Thoracic aorta (tissue), 2 donors: ENCODE measurements at places on chromosomes 3 and 15. TPM values are rescaled to one million over a fixed set of nuclear protein-coding genes. Genes with fewer than 3 reads are reported as not detected.

DNA sequence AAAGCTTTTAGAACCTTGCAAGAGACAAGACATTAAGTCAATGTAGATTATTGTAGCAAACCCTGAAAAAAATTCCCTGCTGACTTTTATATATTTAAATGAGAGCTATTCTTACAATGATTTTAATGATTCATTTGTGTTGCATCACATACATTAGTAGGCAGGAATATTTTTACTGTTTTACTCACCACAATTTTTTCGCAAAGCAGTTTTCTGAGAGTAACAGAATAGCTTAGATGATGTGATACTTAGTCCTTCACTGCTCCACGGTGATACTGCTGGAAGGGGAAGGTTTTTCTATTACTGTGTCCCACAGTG, 43.9 kb upstream of the CLRN1 start:
- no peaks in the 10 kb centered on the region for H3K4me1 ChIP-seq
- DNase-seq, result no peak
- no peak overlapping the region for H3K4me3 ChIP-seq
- no peak overlapping the region for H3K27ac ChIP-seq

DNA sequence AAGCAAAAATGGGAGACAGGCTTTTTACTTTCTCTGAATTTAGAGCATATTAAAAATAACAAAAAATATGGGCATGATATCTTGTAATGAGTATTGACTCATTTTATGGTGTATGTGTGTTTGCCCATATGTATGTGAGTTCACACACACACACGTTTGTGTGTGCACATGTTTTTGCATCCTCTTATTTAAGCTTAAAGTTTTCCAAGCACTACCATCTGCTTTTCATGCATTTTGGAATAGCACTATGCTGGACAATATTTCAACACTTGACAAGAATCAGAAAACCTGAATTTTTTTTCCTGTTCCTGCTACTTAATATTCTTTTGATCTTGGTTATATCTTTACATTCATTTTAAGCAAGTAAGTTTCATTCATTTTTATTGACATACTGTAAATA, 872.7 kb downstream of the OTOL1 start:
- DNase-seq, result no peak
- H3K27me3 ChIP-seq, result no peaks in the 10 kb centered on the region
- no peaks in the 10 kb centered on the region for H3K4me1 ChIP-seq
- no peak overlapping the region for H3K27ac ChIP-seq
- H3K36me3 ChIP-seq, result no peaks in the 10 kb centered on the region
- no peak overlapping the region for H3K4me3 ChIP-seq

DNA sequence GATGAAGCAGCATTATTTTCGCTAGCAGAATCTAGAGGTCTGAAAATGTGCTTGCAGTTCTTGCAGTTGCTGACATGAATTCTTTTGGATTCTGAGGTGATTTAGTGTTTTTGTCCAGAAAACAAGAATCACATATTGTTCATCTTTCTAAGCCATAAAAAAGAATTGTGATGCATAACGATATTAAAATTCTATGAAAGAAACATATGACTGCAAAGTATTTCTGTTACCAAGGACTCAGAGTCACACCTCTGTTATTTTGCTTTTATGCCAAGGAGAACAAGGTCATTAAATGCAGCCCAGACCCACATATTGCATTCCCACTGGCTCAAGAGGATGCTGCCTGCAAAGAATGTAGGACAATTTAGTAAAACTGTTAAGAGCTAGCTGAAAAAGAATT, 299.8 kb upstream of the GPR149 start:
- no peaks in the 10 kb centered on the region for H3K4me1 ChIP-seq
- H3K36me3 ChIP-seq, result no peaks in the 10 kb centered on the region
- H3K4me3 ChIP-seq, result no peak overlapping the region
- no peak overlapping the region for H3K27ac ChIP-seq
- no peaks in the 10 kb centered on the region for H3K27me3 ChIP-seq
- no peak for DNase-seq

DNA sequence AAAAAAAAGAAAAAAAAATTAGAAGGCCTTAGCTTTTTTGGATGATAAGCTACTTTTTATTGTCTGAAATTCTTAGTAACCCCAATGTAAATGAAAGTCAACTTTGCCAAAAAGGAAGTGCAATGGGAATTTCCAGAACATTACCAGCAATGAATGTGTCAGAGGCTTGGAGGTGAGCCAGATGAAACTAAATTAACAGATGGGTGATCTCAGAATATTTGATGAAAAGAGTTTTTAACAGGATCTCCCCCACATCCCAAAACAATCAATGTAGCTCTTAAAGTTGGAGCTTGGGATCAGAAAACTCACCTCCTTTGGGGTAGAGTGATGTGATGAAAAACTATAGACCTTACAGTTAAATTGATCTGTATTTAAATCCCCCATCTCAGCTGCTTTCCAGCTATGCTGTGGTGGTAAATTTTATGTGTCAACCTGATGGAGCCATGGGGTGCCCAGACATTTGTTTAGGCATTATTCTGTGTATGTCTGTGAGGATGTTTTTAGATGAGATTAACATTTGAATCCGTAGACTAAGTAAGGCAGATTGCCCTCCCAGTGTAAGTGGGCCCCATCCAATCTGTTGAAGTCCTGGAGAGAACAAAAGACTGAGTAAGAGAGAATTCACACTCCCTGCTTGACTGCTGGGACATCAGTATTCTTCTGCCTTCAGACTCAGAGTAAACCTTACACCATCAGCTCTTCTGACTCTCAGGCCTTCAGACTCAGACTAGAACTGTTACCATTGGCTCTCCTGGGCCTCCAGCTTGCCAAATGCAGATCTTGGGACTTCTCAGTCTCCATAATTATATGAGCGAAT, 84.3 kb upstream of the TNFSF10 start:
- peak overlapping the region; percentile 40 for H3K27ac ChIP-seq
- no peak for DNase-seq
- H3K27me3 ChIP-seq, result no peaks in the 10 kb centered on the region

DNA sequence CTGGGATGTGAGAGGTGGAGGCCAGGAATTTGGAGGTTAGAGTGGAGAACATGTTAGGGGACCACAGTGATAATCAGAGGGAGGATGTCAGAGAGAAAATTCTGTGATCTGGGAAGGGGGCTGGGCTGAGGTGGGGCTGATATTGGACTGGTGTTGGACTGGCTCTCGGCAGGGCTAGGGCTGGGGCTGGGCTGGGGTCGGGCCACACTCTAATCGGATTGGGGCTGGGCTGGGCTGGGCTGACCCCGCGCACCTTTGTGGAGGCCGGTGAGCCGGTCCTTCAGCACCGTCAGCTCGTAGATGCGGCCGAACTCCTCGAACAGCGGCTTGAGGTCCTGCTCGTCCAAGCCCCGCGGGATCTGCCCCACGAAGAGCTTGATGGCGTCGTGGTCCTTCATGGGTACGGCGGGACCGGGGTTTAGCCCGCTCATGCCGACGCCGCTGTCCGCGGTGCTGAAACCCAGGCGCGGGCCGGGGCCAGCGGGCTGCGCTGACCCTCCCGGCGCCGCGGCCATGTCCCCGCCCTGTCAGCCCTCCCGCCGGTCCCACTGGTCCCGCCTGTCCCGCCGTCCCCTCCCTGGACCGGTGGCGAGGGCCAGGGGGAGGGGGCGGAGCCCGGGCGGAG, 485 bp downstream of the CELF6 start:
- peaks cover under 1% of the 10 kb centered on the region for H3K36me3 ChIP-seq
- H3K27ac ChIP-seq, result no peak overlapping the region
- H3K27me3 ChIP-seq, result no peaks in the 10 kb centered on the region
- peak overlapping the region; percentile 70 for H3K4me3 ChIP-seq

DNA sequence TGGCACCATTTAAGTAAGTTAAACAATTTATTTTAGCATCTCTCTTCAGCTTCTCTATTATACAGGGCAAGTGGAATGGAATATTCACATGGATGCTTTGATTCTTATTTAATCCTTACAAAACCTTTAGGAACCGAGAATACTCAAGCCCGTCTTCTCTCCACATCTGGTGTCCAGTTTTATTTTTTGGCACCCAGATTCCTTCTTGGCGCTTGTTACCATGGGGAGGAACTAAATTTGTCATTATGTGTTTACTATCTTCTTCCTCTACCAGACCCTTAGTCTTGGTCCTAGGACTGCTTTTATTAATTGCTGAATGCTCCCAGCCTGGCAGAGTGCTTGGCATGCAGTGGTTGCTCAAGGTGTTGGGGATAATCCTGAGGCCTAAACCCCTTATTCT, 138.8 kb downstream of the CACNA2D3 start:
- H3K4me1 ChIP-seq, result no peaks in the 10 kb centered on the region
- H3K27ac ChIP-seq, result no peak overlapping the region
- DNase-seq, result no peak
- H3K36me3 ChIP-seq, result no peaks in the 10 kb centered on the region

GRCh38 chr3:133941415-133941821, 45.7 kb upstream of the RAB6B start:
- no peaks in the 10 kb centered on the region for H3K36me3 ChIP-seq
- no peaks in the 10 kb centered on the region for H3K27me3 ChIP-seq
- peaks cover 29% of the 10 kb centered on the region for H3K4me1 ChIP-seq

GRCh38 chr3:14201940-14202684, 23.5 kb downstream of the LSM3 start:
- no peak overlapping the region for H3K27ac ChIP-seq
- H3K36me3 ChIP-seq, result no peaks in the 10 kb centered on the region
- DNase-seq, result no peak

GRCh38 chr15:27017168-27017809, 46.3 kb downstream of the GABRG3 start:
- H3K27me3 ChIP-seq, result no peaks in the 10 kb centered on the region
- DNase-seq, result no peak
- H3K4me3 ChIP-seq, result no peak overlapping the region

DNA sequence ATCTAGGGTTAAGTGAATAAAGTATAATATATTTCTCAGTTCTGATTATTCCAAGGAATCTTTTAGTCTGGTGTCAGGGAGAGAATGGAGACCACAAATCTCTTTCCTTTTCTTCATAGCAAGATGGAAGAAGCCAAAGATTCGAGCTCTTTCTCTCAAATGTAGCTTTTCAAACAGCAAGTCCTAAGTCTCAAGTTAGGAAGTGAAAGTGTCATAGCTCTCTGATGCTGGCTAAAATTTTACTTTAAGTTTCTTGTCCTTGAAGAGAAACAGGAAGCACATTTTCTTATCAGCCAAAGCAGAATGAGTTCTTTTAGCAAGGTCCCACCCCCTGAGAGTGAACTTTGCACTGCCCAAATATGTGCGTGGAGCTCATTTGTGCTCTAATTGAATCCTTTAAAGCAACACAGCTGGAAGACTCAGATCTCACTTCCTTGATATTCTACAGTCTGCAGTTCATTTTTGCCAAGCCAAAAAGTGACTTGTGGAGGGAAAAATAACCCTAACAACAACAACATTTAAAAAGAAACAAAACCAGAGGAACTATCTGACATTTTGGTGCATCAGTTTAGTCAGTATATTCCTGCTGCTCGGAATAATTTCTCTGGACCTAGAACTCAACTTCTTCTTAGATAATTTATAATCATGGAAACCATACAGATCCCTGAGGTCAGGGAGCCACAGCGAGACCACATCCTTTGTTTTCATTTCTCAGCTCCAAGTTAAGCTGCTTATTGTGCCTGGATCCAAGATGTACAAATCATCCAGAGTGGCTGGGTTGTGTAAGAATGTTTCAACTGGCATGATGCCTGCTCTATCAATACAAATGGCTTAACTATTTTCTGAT, 238.7 kb upstream of the P2RY1 start:
- DNase-seq, result peak; percentile 5
- peak overlapping the region; percentile 55 for H3K4me3 ChIP-seq
- no peaks in the 10 kb centered on the region for H3K36me3 ChIP-seq
- no peaks in the 10 kb centered on the region for H3K27me3 ChIP-seq

DNA sequence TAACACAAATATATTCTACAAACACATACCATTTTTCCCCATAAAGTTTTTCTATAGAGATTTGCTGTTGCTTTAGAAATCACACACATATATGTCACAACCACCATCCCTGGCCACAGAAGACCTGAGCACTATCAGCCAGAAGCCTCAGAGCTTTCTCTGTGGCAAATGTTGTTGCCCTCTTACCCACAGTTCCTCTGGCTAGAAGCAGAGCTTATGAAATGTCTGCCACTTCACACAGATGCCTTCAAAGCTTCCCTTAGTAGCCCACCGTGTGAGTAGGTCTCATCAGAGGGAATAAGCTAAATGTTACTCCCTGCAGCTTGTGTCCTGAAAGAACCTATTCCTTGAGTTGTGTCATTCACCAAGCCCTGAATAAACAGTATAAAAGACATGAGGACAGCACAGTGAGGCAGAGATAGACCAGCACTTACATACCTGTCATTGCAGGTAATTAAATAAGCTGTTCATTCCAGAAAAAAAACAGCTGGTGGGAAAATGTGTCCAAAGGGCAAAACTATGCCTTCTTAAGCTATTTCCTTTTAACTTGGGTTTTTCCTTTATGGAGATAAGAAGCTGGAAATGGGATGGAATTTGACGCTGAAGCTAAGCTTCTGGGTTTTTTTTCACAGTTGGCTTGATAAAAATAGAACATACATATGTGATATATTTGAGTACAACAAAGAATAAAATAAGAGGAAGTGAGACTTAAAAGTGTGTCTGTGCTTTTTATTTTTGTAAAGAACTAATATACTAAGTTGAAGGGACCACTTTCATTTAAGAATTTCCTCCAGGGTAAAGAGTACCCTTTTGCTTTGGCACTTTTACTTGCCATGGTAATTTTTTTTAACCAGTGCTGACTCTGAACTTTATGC, 391.4 kb downstream of the KCNH8 start:
- peaks cover 20% of the 10 kb centered on the region for H3K4me1 ChIP-seq
- no peak overlapping the region for H3K4me3 ChIP-seq
- H3K27me3 ChIP-seq, result no peaks in the 10 kb centered on the region
- no peaks in the 10 kb centered on the region for H3K36me3 ChIP-seq
- no peak for DNase-seq

DNA sequence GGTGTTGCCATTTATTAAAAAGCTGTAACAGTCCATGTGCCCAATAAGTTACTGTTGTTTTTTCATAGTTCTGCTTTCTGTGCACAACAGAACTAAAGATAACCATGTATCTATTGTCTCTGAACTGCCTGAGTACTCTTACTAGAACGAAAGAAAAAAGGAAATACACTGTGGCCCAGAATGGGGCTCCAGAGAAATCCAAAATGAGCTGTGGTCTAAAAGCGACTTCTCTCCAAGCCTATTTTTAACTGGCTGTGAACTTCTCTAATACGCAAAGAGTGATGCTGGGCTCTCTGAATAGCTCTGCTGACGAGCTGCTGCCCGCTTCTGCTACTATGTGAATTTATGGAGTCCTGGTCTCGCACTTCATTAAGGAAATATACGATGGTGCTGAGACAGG, 56.2 kb upstream of the LPP start:
- H3K27ac ChIP-seq, result no peak overlapping the region
- H3K36me3 ChIP-seq, result no peaks in the 10 kb centered on the region
- DNase-seq, result no peak
- H3K27me3 ChIP-seq, result no peaks in the 10 kb centered on the region

- no peaks in the 10 kb centered on the region for H3K4me1 ChIP-seq
- no peaks in the 10 kb centered on the region for H3K36me3 ChIP-seq
- H3K4me3 ChIP-seq, result no peak overlapping the region
- H3K27ac ChIP-seq, result no peak overlapping the region
These were observed 155.6 kb downstream of the MDFIC2 start for GRCh38 chr3:70156808-70157207.

Gene RTP1
- not detected for total RNA-seq

Gene IGSF11
- total RNA-seq, result 0.71 TPM

Gene SLC22A13
- total RNA-seq, result 2.2 TPM

Gene ACAN
- 147 TPM for total RNA-seq
